ENCODE measurements at places on chromosomes 4 and X.

- no peak for DNase-seq
These were observed 48.9 kb downstream of the CXCL1 start for GRCh38 chr4:73918058-73918457.

GRCh38 chr4:61442936-61443335 lies 242.8 kb downstream of the ADGRL3 start:
- no peak for DNase-seq

DNA sequence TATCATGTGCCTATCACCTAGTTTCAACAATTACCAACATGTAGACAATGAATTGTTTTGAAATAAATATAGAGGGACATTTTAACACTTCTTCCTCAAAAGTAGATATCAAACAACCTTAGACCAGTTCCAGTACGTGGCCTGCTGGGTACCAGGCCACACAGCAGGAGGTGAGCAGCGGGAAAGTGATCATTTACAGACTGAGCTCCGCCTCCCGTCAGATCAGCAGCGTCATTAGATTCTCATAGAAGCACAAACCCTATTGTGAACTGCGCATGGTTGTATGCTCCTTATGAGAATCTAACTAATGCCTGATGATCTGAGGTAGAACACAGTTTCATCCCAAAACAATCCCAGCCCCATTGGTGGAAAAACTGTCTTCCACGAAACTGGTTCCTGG lies 6.5 kb downstream of the BBS7 start:
- peak; percentile 37 for DNase-seq

GRCh38 chr4:125104616-125105015 lies 210.1 kb upstream of the FAT4 start:
- no peak for DNase-seq

GRCh38 chr4:18110099-18110498 lies 88.5 kb upstream of the LCORL start:
- DNase-seq, result no peak

GRCh38 chr4:45121426-45121975 lies 395.1 kb upstream of the GNPDA2 start:
- DNase-seq, result no peak

DNA sequence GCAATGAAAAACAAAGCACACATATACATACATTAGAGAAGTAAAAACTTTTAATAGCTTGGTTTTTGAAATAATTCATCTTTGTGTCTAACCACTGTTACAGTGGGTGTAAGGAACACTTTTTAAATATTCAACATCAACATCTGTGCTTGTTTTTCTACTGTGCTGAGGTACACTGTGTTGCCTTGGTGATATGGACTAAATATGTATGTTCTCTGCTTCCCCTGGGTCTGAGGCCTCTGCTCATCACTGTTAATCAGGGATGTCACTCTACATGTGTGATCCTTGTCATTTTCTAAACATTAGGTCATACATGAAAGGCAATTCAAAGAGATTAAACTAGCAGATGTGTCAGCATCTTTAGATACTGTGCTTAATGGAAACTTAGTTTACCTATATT lies 10.9 kb downstream of the MCTS1 start:
- no peak for DNase-seq

DNA sequence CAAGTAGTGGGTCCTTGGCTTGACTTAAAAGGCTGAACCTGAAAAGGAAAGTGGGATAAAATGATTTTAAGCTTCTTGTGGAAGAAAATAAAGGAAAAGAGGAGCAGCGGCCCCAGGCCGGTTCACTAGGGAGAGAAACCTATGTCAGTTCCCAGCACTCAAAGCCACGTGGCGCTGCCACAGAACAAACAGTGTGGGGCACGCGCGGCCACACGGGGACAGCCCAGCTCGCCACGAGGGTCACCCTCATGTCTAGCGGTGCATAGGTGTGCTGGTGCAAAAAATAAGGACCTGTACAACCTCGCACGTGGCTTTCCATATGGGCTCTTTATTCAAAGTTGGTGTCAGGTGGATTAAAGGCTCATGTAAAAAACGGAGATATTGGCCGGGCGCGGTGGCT lies 17.1 kb downstream of the MSANTD1 start:
- no peak for DNase-seq

GRCh38 chr4:42483426-42484379 lies 86.4 kb downstream of the SHISA3 start:
- DNase-seq, result no peak

DNA sequence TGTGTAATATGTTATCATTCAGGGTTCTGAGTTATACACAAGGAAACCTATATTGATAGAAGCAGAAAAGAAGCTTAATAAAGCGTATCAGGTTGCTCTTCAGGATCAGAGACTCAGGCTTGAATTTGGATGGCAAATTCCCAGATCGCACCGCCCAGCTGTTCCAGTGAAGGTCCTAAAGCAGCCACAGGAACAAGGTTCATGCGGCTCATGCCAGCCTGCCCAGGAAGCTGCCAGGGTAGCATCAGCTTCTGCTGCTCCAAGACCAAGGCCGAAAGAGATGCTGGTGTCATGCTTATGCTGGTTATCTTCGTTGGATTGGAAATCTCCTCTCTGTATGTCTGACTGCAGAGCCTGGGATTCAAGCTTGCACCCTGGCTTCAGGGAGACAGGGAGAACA lies 127.7 kb downstream of the MANBA start:
- no peak for DNase-seq

- no peak for DNase-seq
These were observed 284.8 kb downstream of the TEX13C start for GRCh38 chrX:125604448-125604847.

- peak; percentile 10 for DNase-seq
These were observed 52.8 kb downstream of the GPRIN3 start for GRCh38 chr4:89254847-89255246.

- DNase-seq, result peak; percentile 70
These were observed 71.0 kb downstream of the USP46 start for GRCh38 chr4:52588097-52588496.

DNA sequence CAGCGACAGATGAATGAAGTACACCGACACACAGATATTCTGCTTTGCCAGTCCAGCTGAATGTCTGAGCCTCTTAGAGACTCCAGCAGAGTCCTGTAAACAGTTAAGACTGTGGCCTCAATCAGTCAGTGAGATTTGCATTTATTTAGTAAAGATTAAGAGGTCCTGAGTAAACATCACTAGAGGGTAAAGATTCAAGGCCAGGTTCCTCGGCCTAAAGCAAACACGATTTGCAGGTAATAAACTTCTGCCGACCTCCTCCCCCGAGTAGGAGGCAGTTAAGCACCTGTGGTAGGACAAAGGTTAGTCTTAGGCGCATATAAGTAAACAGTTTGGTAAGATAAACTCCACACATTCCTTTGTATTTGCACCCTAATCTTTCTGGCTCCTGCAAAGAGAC lies 99.6 kb downstream of the CFAP47 start:
- no peak for DNase-seq

- peak; percentile 27 for DNase-seq
These were observed 148.9 kb downstream of the SOX3 start for GRCh38 chrX:140355922-140356321.

All from ELF-1 (cell line).